T-helper 1 cell (primary cell): ENCODE measurements at places on chromosomes 16 and 17.

DNA sequence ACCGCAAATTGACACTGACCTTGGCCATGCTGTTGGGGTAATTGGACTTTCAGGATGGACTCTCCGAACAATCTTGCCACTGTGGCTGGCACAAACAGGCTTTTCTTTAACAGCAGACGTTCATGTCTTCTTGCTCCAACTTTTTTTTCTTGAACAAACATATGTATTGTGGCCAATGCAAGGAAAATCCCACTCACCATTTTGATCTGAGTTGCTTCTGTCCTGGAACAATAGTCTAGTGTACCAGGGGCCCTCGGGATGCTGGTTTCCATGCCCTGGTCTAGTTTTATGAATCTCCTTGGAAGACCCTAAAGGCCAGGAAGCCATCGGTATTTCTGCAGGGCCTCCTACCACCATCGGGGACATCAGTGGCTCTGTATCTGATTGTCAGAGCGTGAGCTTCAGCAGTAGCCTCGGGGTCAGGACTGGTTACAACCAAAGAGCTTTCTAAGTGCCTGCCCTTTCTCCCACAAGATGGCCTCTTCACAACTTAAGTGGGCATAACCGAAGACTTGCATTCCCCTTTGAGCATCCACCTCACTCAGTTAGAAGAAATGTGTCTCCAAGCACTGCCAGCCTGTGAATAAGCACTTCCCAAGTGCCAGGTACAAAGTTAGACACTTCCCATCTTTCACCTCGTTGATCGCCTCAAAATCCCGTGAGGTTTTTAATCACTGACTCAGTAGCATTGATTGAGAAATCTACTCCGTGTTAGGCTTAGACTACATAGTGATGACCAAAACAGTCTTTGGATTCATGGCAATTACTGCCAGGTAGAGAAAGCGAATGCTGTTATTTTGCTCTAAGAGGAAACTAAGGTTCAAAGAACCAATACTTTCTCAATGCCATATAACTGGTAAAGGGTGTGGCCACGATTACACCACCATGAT, 87.0 kb upstream of the TBX2 start:
- no peak for DNase-seq

DNA sequence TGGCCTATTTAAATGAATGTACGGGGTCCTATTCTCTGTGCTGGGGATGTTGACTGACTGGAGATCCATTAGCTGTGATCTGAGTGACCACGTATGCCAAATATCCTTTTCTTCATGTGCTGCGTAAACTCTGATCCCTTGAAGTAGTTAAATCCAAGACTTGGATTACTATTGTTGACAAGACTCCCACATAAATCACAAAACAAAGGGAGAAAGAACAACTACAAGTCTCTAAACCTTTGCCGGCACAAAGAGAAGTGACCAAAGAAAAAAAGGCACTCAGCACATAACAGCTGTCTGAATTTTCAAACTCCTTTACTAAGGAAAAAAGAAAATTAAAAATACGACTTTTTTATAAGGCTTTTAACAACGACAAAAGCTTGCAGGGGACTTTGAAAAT, 559.9 kb upstream of the CDH8 start:
- DNase-seq = no peak

DNA sequence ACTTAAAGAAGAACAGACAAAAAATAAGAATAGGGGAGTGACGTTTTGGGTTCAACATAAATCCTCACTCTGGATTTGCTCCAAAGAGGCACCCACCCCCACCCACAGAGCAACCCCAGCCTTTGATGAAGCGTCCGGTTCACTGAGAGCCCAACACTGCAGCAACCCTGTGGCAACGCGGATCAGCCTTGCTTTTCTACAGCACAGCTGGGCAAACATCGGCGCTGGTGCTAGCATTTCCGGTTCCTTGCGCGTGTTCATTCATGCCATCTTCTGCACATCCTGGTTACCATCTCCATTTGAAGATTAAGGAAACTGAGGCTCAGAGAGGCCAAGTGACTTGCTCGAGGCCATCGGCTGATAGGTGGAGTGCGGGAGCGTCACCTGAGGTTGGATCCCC, 8.7 kb upstream of the GINS2 start:
- DNase-seq = no peak

DNA sequence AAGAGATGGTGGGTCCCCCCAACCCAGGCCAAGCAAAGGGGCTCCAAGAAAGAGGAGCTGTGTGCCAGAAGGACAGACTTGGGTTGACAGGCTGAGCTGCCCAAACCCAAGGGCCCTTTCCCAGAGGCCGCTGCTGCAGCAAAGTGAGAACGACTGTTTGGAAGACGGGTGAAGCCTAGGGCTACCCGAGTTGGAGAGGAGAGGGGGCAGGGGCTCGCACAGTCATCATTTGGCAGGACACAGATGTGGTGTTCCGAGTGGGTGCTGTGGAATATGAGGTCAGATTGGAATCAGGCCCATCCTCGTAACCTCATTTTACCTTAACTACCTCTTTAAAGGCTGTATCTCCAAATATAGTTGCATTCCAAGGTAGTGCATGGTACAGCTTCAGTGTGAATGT, 5.3 kb upstream of the MFAP4 start:
- DNase-seq = no peak

DNA sequence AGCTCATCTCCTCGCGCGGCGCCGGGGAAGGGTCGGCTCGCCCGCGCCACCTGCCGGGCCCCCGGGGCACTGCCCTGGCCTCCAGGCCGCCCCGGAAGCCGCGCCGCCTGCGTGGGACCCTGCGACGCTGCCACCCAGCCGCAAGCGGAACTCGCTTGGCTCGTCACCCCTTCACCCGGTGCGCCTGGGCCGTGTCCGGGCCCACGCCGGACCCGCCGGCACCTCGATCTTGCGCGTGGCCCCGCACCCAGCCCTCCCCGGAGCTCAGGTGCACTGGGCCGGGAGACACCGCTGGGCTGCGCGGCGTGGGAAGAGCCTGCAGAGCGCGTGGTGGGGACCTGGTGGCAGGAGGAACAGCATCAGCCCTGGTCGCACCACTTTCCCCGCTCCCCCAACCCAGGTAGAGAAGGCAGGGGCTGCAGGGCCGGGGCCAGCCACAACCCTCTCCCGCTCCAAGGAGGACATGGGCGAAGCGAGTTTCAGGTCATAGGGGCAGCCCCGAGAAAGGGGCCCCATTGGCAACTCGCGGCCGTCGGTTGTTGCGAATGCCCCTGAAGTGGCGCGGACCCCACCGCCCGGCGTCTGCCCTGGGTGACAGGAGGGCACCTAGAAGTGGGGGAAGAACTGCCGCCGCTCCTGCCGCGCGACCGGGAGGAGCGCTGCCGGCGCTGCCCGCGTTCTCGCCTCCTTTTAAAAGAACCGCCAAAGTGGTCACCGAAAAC, 363 bp upstream of the MIF4GD start:
- DNase-seq = peak; percentile 81

DNA sequence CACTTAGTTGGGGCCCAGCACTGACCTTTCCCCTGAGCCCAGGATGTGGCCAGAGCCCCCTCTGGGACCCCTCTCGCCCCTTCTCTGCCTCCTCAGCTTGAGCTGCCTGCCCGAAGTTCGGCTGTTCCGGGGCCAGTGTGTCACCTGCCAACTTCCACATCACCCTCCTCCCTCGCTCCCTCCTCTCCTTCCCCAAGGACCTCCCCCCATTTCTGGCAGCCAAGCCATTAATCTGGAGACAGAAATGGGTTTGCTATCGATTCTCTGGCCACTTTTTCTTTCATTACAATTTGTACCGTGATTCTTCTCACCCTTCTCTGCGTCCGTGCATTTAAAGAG, 8.8 kb upstream of the ADAM11 start:
- DNase-seq = no peak
